ENCODE measurements at places on chromosomes 6 and 20. TPM values are rescaled to one million over a fixed set of nuclear protein-coding genes. Genes with fewer than 3 reads are reported as not detected.

The CST4 gene
- total RNA-seq = not detected

The EGFL8 gene
- 1.9 TPM for total RNA-seq

The ADGRF5 gene
- total RNA-seq = 2.2 TPM

The FYN gene
- 163 TPM for total RNA-seq

The TRERF1 gene
- total RNA-seq = 4.8 TPM

The TIAM2 gene
- total RNA-seq = 20.2 TPM

The BPIFA1 gene
- not detected for total RNA-seq
